ENCODE measurements at places on chromosomes 6 and 20. TPM values are rescaled to one million over a fixed set of nuclear protein-coding genes. Genes with fewer than 3 reads are reported as not detected.

Gene SIRPA
- polyA plus RNA-seq = 11.5 TPM

Gene DNAH8
- polyA plus RNA-seq = 0.23 TPM

Gene SLC22A7
- polyA plus RNA-seq = 0.20 TPM

- no peak for DNase-seq
Measured at GRCh38 chr6:45917439-45917838, 98.2 kb downstream of the CLIC5 start.

DNA sequence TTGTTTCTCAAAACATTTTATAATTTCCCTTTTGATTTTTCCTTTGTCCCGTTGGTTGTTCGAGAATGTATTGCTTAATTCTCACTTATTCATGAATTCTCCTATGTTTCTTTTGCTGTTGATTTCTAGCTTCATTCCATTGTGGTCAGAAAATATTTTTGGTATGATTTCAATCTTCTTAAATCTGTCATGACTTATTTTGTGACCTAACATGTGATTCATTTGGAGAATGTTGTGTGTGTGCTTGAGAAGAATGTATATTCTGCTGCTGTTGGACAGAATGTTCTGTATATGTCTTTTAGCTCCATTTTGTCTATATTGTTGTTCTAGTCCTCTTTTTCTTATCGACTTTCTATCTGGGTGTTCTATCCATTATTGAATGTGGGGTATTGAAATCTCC is 286.2 kb upstream of the RNF217 start:
- DNase-seq = no peak

- no peak for DNase-seq
Measured at GRCh38 chr6:27811451-27811772, 100.8 kb downstream of the OR2B2 start.

DNA sequence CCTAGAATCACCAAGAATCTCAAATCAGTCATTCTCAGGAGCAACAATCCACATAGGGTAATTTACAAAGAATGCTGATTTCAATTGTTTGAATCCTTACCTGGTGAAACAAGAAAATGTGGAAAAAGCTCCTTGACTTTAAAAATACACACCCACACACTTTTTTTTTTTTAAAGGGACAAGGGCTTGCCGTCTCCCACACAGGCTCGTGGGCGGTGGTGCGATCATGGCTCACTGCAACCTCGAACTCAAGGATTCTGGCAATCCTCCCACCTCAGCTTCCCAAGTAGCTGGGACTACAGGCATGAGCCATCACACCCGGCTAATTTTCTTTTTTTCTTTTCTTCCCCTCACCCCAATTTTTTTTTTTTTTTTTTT is 30.7 kb downstream of the PARD6B start:
- no peak for DNase-seq

DNA sequence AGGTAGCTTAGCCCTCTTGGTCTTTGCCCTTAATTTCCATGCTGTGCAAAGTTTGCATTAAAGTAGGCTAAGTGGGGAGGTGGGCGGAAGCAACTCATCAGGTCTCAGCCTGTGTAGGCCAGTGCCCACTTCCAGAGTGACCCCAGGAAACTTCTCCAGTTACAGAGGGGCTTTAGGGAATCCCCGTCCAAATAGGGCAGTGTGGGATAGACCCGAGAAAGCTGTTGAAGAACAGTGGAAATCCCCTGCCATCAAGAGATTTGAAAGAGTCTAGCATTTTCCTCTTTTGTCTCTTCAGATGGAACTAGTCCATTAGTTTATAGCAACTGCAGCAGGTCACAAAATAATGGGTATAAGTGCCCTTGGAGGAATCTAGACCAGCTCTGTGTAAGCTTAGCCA is 20.2 kb downstream of the SF3B5 start:
- no peak for DNase-seq

DNA sequence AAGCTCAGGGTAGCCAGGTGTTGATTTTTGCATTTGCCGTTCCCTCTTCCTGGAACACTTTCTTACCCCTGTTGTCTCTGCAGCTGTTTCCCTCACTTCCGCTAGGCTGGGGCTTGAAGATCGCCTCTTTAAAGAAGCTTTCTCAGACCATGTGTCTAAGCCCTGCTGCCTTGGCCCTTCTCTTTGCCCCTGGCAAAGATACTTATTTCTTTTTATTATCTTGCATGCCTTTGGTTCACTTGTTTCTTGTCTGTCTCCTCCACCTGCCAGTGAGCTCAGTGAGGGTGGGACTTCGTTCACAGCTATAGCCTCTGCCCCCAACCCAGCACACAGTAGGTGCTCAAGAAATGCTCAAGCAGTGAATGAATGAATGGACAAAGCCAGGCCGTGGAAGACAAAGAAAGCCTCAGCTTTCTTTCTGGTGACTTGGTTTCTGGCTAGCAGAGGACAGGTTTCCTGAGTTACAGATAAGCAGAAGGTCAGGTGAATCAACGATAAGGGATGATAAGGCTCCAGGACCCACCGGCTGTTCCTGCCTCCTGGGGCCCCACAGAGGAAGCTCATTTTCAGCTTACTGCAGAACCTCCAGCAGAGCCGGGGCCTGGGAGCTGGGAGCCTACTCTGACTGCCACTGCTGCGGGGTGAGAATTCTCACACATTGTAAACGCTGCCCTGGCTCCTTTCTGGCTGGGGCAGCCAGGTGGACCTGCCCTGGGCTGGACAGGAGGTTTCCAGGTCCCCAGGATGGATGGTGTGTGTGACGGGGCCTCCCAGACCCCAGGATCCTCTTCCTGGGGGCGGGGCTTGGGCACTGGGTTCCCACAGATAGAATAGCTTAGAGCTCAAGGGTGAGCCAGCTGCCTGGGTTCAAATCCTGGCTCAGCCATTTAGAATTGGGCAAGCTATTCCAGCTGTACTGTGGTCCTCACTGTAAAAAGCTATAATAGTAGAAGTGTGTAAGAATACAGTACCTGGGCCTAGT is 29.8 kb downstream of the SNAI1 start:
- no peak for DNase-seq

Data from left lung (tissue), 14 donors.